SW 1271 (cell line): ENCODE measurements at places on chromosomes 16 and 17.

- DNase-seq = peak; percentile 75
Observed at GRCh38 chr16:57316390-57317017, 32.0 kb upstream of the PLLP start.

DNA sequence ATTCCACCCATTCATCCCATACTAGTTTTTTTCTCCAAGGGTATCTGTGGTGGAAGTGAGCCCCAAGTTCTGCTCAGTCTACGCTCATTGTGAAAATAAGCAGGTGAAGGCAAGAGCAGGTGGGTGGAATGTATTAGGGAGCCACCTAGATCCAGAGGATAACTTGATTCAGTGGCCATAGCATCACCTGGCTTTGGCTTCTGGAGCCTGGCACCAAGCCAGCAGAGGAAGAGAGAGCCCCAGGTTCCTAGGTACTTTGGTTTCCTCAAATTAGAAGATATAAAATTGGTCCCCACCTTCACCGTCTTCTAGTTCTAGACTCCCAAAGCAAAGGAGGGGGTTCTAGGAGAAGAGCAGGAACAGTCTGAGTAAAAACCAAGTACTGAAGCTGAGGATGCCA lies 4.1 kb downstream of the FXR2 start:
- no peak for DNase-seq

- no peak for DNase-seq
Observed at GRCh38 chr16:12288537-12289174, 312.1 kb downstream of the SNX29 start.

- no peak for DNase-seq
Observed at GRCh38 chr17:80104321-80104955, 3.1 kb downstream of the GAA start.

GRCh38 chr16:85417156-85417860 lies 195.8 kb upstream of the GSE1 start:
- DNase-seq = no peak

DNA sequence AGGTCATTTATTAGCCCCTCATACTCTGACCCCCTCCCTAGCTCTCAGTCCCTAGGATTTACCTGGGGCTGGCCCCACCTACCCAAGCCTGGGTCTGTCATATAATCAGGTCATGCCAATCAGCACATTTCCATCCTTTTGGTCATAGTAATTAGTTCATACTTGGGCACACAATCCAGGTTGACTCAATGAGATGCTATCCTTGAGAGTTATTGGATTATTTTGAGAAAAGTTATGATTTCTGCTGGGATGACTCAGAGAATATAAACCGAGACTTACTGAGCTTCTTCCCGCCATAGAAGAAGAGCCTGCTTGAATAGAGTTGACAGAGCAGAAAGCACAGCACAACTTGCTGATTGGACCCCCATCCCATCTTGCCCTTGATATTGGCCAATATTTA lies 331.5 kb downstream of the CBLN1 start:
- DNase-seq = no peak

GRCh38 chr16:20051611-20052010 lies 22.1 kb downstream of the GPR139 start:
- DNase-seq = no peak

- DNase-seq = no peak
Observed at GRCh38 chr17:81117672-81118198, 47.6 kb upstream of the PVALEF start.

DNA sequence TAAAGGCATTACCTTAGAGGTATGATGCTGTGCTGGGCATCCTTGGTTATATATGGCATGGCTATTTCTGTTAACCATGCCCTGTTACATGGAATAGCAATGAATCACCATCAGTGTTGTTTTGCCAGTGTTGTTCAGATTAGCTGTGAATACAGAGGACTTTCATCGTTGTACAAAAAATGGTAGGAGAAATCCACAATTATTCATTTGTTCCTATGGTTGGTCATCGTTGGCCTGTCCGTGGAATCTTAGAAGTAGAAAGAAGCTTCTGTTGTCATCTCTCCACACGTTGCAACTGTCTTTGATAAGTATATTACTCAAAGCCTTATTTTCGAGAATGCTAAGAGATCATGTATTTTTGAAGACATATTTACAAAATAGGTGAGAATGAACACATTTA lies 114.3 kb upstream of the CACNG5 start:
- DNase-seq = no peak

GRCh38 chr16:64370112-64370511 lies 751.8 kb downstream of the CDH11 start:
- DNase-seq = no peak

DNA sequence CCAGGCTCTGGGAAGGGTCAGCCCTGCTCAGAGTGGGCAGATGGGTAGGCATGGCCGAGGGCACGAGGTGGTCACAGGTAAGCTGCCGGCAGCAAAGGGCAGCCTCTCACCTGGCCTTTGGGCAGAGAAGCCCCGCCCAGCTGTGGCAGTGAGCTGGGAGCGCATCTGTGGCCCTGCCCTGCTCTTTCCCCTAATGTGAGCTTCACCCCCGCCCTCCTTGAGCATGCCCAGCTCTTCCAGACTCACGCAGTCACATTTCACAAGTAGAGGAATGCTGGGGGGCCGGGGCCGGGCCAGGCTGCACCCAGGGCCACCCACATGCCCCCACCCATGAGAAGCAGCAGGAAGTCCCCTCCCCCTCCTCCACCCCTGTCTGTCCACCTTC lies 40.7 kb upstream of the SLC38A10 start:
- no peak for DNase-seq

DNA sequence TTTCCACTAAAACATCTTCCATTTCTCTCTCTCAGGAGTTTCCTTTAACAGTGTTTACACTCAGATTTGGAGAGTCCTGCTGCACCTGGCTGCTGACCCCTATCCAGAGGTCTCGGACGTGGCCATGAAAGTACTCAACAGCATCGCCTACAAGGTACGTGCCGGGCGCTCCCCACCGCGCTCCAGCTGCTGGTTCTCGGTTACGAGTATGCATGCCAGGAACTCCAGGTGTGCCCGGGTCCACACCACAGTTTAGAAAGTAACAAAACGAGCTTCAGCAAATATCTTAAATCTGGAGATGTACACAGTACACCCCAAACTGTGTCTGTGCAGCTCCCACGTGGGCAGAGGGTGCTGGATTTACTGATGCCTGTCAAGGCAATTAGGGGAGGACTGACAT lies 82.9 kb upstream of the CHMP6 start:
- DNase-seq = no peak

- no peak for DNase-seq
Observed at GRCh38 chr16:10828851-10829366, 10.3 kb upstream of the TVP23A start.

DNA sequence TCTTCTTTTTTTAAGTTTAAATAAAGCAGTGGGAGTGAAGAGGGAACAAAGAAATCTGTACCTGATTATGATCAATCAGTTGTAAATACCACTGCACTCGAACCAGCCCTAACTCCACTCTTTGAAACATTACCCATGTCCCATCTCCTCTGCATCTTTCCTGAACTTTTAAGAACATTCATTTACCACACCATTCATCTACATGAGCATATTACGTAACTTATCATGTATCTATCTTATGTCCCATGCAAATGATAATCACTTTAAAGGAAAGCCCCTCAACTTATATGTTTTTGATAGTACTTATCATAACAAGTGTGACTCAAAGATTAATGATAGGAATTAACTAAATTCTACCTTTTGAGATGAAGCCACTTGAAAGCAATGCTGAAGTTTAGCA lies 10.7 kb upstream of the BRIP1 start:
- DNase-seq = no peak

DNA sequence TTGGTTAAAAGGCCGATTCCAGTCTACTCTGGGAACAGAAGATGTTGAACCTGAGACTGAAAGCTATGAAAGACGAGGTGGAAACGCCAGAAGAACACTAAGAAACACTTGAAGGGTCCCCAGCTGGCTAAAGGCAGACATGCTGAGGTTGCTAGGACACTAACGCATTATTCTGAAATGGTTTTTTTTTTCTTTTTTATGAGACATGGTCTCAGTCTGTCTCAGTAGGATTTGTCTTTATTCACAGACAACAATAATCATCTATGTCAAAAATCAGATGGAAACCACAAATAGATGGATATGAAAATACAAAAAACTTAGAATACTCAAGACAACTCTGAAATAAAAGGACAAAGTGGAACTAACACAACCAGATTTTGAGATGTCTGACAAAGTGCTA lies 35.0 kb upstream of the RASD1 start:
- no peak for DNase-seq

GRCh38 chr17:10629706-10630105 lies 27.4 kb downstream of the MYH3 start:
- no peak for DNase-seq

DNA sequence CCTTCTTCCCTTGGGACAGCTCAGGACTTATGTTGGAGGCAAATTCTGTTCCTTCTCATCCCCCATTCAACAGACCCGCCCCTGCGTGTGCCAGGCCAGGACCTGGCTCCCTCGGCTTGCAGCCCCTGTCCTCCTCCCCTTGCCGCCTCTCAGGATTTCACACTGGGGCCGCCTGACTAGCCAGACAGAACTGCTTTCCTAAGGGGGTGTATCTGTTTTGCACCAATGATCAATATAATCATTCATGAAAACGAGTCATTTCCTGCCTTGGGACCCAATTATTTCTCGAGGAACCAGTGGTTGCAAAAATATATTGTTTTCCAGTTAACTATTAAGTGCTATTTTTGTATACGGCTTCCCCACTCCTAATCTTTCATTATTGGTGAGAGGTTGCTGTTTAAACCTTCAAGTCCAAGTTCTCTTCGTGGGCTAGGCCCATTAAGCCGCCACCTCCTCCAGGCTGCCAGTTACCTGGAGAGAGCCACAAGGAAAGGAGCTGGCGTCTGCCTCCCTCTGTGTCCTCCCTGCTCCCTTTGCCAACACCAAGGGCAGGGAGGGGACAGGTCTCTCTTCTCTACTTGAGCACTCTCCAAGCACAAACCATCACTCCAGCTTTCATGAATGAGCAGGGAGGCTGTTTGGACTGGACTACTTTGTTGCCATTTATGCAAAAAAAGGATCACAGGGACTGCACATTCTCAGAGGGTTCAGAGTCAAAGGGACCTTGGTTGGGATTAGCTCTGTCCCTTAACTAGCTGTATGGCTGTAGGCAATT lies 8.9 kb downstream of the DCAKD start:
- DNase-seq = no peak

- no peak for DNase-seq
Observed at GRCh38 chr17:74898376-74898946, 5.0 kb upstream of the FADS6 start.

- DNase-seq = no peak
Observed at GRCh38 chr16:3214904-3215600, 19.9 kb downstream of the ZNF200 start.

DNA sequence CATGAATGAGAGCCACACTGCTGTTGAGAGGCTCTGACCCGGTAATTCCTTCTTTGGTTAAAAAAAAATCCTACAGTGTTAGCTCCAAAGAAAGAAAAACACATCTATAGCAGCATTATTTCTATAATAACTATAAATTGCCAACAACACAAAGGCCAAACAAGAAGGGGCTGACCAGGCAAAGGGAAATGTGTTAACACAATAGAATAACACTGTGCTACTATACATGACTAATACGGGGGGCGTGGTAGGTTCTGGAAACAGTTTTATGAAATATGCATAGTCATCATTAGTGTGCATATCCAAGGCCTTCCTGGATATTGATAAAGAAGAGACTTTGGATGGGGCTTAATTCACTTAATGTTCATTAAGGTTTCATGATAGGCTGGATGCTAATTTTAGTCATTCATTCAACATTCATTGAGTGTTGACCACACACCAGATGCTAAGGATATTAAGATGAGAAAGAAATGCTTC lies 50.0 kb upstream of the CCL1 start:
- DNase-seq = no peak

DNA sequence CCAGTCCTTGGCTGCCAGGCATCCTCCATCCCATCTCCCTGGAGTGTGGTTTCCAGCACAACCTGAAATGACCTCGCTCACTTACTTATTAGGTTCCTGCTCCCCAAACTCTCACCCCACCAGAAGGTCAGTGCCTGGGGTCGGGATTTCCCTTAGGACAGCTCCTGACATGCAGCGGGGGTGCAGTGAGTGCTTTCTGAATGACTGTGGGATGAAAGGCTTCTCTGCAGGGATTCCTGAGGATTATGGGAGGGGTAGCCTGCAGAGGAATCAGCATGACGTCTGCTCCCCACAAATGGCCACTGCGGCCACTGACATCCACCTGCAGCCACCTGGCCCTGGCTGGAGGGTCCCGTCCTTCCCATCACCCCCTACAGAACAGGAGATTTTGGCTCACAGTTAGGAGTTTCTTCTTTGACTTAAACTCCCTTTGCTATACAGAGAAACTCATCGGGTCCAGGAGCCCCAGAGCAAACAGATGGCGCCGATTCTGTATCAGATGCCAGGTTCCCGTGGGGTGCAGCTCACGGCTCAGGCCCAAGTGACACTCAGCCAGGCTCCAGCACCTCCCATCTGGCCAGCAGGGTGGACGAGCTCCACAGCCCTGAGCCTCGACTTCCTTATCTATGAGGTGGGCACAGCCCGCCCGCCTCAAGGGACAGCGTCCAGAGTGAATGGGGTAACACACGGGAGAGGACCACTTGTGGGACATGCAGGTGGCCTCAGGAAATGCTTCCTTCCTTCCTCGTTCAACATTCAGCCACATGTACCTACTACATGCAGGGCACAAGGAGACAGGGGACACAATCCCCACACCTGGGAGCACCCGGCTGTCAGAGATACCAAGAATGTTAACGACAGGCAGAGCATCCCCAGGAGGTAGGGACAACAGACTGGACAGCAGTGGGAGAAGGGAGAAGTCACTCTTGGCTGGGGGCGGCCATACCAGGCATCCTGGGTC lies 69.8 kb downstream of the RMI2 start:
- no peak for DNase-seq
